ENCODE measurements at places on chromosomes 7 and 10. TPM values are rescaled to one million over a fixed set of nuclear protein-coding genes. Genes with fewer than 3 reads are reported as not detected.
A peak's percentile ranks its signal among the peaks of the same experiment; 100 is the strongest.

DNA sequence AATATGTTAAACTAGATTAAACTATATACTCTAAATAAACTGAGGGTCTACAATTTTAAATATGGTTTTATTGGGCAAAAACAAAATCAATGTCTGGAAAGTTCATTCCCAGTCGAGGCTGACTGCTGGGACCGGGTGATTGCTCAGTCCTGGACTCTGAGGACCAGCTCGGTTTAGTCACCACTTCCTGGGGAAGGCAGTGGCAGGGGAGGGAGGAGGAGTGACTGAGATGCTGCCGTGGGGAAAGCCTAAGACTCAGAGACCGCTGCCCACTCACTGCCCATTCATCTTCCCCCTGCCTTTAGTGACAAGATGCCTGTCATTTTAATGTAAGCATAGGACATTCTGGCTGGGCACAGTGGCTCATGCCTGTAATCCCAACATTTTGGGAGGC, 29.0 kb downstream of the ATOH7 start:
- DNase-seq, result peak; percentile 62

GRCh38 chr10:91023700-91024398, 103.0 kb upstream of the ANKRD1 start:
- DNase-seq, result no peak

GRCh38 chr7:149718730-149719049, 54.7 kb downstream of the ZNF467 start:
- no peak for DNase-seq

UCMA gene
- not detected for total RNA-seq

DNA sequence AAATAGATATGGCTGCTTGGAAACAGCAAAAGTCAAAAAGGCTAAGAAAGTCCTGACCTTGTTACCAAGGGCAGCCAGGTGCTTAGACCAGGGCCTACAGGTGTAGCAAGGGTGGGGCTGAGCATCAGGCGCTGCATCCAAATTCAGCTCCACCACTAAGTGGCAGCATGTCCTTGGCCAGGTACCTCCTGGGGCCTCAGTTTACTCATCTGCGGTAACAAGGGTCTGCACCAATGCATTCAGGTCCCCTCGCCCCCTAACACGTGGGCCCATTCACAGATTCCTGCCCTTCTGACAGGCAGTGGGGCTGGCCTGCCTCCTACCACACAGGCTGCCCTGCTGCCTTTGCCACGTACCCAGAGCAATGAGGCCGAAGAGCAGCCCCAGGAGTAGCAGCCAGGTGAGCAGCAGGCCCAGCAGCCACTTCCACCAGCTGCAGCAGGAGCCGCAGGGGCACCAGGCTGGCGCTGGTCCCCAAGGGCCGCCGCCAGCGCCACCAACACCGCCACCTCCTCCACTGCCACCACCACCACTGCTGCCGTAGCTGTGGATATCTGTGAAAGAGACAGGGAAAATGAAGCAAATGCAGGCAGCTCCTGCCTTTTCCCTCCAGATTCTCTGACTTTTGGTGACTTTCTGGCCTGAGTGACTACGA, 28.9 kb downstream of the COL17A1 start:
- no peak for DNase-seq

- DNase-seq, result no peak
Measured at GRCh38 chr7:156833312-156833711, 59.7 kb downstream of the LMBR1 start.

DNA sequence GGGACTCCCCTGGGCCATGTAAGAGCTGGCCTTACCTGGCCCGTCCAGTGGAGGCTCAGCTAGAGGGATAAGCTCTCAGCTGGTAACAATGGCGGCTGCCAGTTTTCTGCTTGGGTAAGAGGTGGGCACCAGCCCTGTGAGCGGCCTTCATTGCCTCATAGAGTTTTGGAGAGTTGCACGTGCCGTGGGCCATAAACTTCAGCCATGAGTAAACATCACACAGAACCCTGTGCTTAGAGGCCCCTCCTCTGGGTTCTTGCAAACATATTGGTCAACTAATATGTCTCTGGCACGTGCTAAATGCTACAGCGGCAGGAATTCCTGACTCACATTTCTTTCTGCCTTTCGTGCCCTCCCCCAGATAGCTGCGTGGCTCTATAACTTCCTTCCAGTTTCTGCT, 103.9 kb upstream of the LEP start:
- DNase-seq, result no peak

DNA sequence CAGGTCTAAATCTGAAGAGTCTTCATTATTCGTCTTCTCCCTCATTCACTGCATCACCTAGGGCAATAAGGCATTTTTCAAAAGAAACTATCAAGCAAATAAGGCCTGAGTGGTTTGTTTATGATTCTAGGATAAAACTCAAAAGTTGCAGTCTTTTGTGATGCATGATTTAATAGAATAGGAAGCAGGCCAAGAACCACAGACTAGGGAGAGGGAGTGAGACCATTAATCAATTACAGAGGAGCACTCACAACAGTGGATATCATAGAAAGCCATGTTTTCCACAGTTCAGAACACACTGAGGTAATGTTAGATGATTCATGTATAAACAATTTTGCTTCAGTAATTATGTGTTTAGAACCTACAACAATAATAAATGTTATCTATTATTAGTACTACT, 87.8 kb upstream of the LRRTM3 start:
- DNase-seq, result no peak

BRI3 gene
- total RNA-seq, result 55.1 TPM

CYP3A4 gene
- total RNA-seq, result not detected

ZMIZ2 gene
- 7.5 TPM for total RNA-seq

GRCh38 chr10:132453470-132453861, 56.5 kb downstream of the PWWP2B start:
- DNase-seq, result no peak

GRM8 gene
- not detected for total RNA-seq

DNA sequence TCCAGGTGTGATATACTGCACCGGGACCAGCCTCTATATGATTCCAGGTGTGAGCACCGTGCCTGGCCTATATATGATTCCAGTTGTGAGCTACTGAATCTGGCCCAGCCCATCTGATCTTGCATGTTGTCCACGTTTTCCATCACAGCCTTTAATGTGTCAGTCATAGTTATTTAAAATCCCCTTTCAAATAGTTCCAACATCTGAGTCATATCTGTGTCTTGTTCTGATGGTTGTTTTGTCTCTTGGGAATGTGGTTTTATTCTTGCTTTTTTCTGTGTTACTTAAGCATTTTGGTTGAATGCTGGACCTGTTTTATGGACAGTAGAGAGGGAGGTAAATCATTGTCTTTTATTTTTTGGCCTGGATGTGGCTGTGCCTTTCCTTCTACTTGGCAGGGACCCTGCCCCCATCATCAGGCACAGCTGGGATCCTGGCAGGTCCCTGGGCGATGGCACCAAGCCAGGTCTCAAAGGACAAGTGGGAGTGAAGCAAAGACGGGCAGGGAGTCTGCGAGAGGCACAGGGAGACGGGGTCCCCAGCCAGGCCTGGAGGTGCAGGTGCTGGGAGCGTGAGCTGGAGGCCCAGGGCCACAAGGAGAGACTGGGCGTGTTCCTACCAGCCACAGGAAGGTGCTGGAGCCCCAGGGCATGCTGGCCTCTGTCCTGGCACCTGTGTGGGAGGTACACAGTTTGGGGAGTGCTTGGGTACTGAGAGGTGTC, 94.7 kb downstream of the DYNC2I1 start:
- no peak for DNase-seq

GPC2 gene
- 1.9 TPM for total RNA-seq

- DNase-seq, result peak; percentile 64
Measured at GRCh38 chr7:31782411-31782991, 95.5 kb downstream of the PPP1R17 start.

DNA sequence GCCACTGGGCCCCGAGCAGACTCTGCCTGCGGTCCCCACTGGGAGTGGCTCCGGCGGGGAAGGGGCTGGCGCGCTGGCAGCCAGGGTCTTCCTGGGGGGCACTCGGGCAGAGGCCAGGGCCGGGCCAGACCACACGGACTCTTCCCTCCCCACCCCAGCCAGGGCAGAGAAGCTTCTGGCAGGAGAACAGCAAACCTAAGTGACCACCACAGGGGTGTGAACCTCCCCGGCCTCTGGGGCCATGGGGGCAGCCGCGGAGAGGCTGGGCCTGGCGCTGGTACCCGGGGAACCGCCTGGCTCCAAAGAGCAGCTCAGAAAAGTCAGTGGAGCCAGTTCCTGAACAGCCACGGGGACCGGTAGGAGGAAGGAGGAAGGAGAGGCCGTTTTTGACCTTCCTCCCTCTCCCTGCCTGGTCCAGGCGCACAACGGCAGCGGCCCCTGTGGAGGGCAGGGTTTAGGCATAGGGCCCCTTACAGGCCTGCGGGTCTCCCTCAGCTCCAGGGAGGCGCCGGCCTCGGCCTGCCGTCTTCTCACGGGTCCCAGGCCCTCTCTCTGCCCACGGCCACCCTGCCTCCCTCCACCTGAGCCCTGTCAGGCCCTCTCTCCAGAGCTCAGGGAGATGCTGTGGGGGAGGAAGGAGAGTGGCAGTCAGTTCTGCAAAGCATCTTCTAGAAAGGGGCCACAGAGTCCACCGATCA, 51.8 kb downstream of the TMEM209 start:
- no peak for DNase-seq

DNA sequence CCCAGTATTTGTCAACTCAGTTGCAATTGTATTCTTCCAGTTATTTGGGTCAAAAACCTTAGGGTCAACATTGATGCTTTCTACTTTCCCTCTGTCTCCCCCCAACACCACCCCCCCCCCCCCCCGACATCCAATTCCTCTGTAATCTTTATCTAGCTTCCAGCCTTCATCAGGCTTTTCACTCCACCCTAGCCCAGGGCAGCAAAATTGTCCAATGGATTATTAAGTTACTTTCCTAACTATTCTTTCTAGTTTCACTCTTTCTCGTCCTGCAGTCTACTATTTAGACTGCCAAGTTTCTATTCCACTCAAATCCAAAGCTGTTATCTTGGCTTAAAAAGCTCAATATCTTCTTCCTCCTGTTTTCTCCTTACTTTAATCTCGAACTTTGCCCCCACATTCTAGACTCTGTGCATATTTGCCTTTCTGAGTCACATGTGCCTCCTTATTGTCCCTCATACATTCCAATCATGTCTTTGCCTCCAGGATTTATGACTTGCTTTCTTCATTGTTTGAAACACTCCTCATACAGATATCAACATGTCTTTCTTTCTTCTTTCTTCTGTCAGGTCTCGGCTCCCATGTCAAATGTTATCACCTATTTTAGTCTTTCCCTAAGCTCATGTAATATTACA, 196.6 kb upstream of the TMEM196 start:
- no peak for DNase-seq

INHBA gene
- total RNA-seq, result 0.51 TPM

DNA sequence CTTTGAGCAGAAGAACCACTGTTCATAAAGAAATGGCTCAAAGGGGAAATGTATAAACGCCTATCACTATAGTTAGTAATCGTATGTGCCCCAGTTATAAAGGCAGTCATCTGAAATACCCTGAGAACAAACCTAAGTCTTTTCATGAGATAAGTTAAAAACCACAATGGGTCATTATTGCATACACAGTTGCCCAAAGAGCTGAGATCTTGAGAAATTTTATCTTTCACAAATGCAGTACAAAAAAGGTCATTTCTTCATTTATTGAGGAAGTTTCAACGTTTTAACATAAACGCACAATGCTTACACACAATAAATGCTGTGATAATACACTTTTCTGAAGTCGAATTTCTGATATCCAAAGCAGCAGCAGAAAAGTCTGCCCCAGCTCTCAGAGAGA, 114.4 kb downstream of the MICU1 start:
- DNase-seq, result no peak

DNA sequence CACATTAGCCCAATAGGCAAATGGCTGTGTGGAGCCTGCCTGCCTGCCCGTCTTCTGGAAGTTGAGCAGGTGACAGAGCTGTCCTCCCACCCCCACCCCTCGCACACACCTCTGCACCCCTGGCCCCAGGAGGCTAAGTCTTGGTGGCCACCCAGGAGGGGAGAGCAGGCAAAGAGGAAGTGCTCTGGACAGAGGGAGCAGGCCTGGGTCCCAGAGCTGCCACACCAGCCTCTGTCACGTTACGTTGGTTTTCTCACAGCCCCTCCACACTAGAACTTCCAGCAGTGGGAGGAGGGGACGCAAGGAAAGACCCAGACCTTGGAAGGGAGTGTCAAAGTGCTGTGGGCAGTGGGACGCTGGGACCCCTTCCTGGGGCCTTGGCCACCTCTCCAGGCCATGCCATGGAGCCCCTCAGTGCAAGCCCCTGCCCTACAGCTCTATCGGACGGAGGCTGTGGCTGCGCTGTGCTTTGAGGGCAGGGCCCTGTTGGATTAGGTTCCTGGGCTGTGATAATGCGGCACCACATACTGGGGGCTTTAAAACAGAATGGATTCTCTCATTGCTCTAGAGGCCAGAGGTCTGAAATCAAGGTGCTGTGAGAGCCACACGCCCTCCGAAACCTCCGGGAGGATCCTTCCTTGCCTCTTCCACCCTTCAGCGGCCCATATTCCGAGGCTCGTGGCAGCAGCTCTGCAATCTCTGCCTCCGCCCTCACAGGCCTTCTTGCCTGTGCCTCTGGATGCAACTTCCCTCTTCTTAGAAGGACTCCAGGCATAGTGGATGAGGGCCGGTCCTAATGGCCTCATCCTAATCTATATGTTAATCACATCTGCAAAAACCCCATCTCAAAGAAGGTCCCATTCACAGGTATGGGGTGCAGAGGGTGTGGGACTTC, 9.9 kb downstream of the PRKAG2 start:
- DNase-seq, result no peak

TMEM229A gene
- total RNA-seq, result not detected

Measured in dermis microvascular lymphatic vessel endothelial cell (primary cell).